ENCODE measurements at places on chromosomes 6 and 20.

DNA sequence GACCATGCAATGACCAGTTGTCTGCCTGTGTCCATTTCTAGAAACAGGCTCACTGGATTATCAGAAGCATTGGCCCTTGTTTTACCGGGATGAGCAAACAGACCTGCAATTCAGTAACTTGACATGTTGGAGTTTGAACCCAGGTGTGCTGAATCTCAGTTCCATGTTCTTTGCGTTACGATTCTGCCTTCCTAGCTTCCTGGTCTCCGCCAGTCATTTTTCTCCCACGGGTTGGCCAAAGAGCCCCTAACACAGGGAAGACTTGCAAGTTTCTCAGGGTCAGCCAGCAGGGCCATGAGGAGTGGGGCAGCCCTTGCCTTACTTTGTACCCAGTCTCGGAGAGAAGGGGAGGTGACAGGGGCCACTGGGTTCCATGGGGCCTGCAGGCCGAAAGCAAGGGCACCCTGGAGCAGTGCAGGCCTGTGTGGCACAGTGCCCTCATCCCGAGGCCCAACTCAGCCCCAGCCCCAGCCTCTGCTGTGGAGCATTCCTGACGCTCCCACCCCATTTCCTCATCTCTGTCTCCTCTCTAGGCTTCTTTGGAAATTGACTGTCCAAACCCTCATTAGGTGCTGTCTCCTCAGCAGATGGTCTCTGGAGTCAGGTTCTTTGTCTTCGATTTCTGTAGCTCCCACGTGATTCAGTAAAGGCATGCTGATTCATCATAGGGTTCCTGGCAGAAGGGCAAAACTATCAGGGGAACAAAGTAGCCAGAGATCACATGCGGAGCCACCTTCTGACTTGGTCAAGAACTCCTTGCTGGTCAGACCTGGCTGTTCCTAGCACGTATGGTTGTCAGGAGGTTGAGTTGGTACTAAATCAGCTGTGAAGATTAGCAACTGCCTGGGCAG lies 23.6 kb downstream of the CDS2 start:
- DNase-seq, result no peak

GRCh38 chr6:129402244-129402643 lies 307.7 kb downstream of the ARHGAP18 start:
- DNase-seq, result no peak

DNA sequence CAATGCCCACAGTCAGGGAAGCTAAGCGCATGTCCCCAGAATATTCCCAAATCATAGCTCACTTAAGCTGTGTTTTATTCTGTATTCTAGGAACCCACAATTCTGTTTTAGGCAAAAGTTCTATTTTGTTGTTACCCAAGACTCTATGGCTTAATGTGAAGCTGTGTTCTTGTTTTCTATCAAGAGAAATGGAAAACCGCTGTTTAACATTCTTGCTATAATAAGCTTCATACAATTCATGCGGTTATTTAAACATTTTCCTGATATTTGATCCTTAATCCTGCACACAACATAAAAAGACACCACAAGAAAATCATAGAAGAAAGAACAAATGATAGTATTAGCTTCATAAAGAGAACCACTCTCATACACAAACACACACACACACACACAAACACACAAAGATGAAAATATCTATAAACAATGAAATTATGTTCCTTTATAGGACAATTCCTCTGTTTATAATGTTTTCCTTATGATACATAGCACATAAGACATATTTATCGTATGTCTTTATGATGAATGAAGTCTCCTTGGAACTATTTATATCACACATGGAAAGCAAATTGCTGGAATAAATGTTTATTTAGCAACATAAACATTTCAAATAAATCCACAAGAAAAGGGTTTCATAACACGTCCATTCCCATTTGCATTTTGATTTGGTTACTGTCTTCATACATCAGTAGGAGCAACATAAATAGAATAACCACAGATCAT lies 16.4 kb upstream of the COL21A1 start:
- DNase-seq, result no peak

DNA sequence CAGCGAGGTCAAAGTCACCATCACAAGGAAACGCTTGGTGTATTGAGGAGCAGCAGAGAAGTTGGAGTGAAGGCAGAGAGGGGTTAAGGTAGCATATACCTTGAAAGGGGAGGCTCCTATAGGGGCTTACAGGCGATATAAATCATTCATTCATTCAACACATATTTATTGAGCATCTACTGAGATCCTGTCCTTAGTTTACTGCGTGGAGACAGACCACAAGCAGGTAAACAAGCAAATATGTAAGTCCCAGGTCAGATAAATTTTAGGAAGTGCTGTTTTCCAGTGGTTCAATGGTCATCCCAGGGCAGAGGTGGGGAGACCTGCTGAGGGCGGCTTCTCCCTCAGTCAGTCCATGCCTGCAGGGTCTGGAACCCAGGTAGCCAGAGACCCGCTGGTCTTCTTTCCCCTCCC lies 761 bp upstream of the DNMT3B start:
- no peak for DNase-seq

- no peak for DNase-seq
Observed at GRCh38 chr20:63072991-63073737, 66.4 kb upstream of the BHLHE23 start.

GRCh38 chr6:97186416-97186999 lies 96.5 kb downstream of the MMS22L start:
- no peak for DNase-seq

- no peak for DNase-seq
Observed at GRCh38 chr6:37503309-37503965, 3.7 kb upstream of the CCDC167 start.

DNA sequence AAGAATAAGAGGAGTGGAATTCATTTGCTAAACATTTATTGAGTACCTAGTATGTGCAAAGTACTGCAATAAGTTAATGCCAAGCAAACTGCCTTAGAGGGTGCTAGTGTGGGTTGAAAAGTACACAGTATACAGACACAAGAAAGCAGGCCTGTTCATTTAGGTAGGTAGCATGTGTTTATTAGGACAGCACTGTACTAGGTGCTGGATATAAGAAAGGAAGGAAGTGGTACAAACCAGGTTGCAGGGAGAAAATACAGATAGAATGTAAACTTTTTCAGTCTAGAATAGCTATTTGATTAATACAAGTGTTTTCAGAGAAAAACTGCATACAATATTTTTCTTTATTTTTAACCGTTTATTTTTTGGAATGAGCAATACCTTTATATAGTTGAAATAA lies 68.1 kb downstream of the PHF20 start:
- DNase-seq, result no peak

GRCh38 chr6:31121131-31121790 lies 1.0 kb upstream of the CDSN start:
- no peak for DNase-seq

DNA sequence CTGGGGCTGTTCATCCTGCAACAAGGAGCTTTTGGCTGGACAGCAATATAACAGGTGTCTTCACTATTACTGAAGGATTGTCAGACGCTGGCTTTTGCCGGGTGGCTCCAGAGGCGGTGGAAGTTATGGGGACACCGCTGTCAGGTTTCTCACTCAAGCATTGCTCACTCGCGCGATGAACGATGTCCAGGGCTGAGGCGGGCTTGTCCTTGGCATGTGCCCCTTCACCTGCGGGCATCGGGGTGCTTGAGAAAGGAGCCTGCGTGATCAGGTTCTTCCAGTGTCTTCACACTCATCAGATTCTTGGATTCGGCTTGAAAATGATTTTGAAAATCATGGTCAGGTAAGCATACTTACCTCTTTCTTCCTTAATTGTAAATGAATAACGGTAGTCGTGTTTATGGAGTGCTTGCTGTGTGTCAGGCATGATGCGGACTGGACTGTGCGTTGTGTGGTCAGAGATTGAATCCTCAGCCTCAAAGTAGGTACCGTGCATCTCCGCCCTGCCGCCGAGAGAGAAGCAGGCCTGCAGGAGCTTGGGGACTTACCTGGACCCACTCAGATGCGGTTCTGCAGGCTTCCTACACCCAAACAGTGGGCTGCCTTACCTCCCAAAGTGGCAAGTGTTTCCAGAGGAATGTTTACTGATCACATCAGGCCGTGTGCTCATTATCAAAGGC lies 18.3 kb upstream of the PYGB start:
- DNase-seq, result no peak

DNA sequence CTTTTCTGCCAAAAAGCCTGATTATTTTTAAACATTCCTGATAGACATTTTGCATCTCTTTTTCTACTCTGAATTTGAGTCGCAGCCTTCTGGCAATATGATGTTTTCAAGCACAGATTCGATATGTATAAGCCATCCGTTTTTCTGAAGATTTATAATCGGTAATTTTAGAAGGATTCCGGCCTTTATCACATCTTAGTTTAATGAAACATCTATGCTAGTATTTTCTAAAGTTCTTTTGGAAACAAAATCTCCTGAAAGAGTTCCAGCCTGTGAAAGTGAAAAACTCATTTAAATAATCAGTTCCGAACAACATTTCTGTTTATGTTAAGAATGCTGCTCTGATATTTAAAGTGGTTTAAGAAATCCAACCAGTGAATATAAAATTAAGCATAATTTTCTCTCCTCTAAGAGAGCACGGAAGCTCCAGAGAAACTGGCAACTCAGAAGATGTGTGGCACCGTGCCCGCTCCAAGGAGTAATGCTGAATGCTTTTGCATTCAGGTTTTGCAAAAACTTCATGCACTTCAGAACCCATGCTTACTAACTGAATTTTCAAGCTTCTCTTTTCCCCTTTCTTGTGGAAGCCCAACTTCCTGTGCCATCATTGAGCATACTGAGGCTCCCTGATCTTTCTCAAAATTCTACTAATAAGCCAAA lies 20.7 kb downstream of the NDUFAF4 start:
- no peak for DNase-seq

DNA sequence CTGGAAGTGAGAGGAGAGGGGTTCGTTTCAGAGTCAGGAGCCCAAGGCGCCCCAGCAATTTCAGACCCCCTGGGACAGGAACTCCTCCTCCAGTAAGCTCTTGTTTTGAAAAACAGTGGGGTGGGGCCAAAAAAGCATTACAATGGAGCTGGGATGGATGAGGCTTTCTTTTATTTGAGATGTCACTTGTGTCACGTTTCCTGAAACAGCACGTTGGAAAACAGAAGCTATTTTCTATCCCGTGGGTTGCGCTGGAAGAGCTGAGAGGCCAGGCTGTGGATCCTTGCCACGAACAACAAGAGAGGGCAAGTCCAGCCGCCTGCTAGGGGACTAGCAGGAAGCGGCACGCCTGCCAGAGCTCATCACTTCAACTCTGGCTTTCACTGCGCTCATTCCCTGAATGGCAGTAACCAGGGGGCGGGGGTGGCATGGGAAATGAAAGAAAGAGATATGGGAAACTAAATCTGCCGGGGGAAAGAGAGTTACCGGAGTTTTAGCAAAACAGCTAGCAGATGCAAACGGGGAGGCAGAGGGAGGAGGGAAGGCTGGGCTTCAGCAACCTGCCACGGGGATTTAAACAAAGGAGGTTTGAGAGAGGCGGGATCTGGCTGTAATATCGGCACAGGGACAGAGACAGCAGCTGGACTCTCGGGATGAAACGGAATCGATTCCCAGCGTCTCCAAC lies 34.6 kb downstream of the GCNT2 start:
- no peak for DNase-seq

- DNase-seq, result no peak
Observed at GRCh38 chr6:100464162-100464851, 414 bp downstream of the SIM1 start.

DNA sequence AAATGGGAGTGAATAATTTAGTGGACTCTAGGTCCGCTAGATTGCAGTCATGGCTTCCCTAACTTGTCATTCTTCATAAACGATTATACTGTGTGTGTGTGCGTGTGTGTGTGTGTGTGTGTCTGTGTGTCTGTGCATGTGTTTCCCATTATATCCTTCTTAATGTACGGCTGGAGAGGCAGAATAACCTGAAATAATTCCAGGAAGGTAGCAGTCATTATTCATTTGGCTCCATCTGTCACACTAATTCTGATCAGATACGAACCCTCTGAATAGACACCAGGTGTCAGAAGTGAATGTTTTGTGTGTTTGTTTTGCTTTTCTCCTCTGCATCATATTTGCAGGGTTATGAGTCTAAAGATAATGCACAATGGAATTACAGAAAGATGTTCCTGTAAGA lies 372.9 kb downstream of the DOK5 start:
- no peak for DNase-seq

GRCh38 chr6:122072014-122072647 lies 327.3 kb upstream of the HSF2 start:
- DNase-seq, result no peak

DNA sequence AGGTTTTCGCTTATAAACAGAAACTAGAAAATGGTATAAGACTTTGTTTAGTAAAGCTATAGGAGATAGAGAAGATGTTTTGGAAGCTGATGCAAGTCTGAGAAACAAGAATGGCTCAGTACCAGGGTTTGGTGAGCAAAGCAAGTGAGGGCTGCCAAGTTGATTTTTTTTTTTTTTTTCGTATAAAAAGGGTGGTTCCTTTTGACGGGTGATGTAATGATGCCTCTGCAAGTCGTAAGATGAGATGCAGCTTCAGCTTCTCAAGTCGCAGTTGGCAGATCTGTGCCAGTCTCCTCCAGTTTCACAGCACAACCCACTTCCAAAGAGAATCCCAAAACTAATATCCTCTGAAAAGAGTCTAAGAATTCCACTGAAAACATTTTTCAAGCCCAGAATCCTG lies 252.8 kb upstream of the CDH4 start:
- no peak for DNase-seq

DNA sequence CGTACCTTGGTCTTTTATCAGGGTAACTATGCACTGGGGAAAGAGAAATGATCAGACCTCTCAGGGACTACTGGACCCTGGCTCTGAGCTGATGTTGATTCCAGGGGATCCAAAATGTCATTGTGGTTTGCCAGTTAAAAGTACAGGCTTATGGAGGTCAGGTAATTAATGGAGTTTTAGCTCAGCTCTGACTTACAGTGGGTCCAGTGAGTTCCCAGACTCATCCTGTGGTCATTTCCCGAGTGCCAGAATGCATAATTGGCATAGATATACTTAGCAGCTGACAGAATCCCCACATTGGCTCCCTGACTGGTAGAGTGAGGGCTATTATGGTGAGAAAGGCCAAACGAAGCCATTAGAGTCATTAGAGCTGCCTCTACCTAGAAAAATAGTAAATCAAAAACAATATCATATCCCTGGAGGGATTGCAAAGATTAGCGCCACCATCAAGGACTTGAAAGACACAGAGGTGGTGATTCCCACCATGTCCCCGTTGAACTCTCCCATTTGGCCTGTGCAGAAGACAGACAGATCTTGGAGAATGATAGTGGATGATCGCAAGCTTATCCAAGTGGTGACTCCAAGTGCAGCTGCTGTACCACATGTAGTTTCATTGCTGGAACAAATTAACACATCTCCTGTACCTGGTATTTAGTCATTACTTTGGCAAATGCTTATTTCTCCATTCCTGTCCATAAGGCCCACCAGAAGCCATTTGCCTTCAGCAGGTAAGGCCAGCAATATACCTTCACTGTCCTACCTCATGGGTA lies 152.4 kb downstream of the THBS2 start:
- no peak for DNase-seq
